ENCODE measurements at places on chromosomes 1 and 21.

GRCh38 chr1:207649865-207650580 is 5.1 kb downstream of the CR1L start:
- no peak for DNase-seq

DNA sequence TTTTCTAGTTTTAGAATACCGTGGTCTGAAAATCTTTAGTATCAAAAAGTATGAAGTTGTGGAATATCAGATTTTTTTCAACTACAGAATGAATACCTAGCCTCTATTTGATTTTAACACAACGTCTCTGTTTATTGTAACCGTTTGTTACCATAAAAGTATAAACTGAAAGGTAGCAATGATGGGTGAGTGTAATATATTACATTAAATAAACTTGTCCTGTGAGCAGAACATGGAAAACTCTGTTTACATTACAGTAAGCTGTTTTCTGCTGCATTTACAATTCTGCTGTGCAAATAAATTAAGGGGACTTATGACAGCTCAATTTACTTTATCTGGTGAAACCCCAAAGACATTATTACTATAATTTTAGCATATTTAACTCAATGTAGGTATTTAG is 62.5 kb downstream of the CHRM3 start:
- DNase-seq = no peak

DNA sequence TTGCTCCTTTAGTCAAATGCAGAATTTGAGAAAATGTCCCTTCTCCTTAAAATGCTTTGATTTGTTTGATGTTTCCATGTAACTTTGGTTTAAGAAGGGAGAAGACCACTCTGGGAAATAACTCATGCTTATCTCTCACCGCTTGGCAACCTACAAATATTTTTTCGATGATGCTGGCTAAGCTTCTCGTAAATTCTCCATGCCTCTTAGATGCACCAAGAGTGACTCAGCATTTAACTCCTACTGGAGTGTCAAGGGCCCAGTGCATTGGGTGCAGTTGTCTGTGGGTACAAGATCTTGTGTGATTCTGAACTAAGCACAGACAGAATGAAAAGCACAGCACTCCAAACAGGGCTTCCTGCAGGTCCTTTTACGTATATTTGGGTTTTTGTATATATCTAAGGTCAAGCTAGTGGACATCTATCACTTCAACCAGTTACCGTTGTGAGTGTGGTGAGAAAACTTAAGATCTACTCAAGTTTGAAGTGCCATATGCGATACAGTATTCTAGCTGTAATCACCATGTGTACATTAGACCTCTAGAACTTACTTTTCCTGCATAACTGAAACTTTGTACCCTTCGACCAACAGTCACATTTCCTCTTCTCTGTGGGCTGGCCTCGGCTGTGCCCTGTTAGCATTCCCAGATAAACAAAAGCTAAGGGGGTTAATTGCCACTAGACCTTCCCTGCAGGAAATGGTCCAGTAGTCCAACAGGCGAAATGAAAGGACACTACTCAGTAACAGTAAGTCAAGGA is 55.8 kb downstream of the COL18A1 start:
- peak; percentile 24 for DNase-seq

- DNase-seq = peak; percentile 0
Observed at GRCh38 chr1:178818416-178818815, 52.5 kb downstream of the ANGPTL1 start.

DNA sequence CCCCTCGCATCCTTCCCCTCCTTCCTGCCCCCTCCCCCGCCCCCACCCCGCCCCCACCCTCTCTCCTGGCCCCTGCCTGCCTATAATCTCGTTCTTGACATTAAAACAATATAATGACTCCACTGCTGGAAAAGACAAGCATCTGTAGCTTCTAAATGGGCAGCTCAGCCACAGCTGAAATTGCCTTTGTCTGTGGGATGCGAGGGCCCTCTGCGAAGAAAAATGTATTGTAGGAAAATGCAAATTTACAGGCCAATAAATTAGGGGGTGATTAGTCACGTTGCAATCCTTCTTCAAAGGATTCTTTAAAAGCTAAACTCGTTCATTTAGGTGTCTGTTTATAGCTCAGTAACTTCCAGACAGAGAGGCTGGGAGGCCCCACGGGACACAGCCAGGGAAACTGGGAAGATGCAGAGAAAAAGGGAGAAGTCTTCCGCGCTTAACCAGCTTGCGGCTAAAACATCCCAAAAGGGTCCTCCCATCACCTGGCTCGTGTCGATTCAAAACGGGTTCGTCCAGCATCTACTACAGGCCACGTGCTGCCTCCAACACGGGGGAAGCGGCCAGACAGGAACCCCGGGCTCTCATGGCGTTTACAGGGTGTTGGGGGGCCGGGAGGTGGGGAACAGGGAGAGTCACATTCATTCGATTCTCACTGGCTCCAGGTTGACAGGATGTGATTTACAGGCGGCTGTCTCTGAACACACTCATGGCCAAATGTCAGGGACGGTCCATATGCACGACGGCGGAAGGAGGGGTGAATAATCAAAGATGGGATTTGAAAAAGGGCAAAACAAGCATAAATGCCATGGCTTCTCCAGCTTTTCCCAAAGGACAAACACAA is 100.5 kb upstream of the ZBTB40 start:
- no peak for DNase-seq

DNA sequence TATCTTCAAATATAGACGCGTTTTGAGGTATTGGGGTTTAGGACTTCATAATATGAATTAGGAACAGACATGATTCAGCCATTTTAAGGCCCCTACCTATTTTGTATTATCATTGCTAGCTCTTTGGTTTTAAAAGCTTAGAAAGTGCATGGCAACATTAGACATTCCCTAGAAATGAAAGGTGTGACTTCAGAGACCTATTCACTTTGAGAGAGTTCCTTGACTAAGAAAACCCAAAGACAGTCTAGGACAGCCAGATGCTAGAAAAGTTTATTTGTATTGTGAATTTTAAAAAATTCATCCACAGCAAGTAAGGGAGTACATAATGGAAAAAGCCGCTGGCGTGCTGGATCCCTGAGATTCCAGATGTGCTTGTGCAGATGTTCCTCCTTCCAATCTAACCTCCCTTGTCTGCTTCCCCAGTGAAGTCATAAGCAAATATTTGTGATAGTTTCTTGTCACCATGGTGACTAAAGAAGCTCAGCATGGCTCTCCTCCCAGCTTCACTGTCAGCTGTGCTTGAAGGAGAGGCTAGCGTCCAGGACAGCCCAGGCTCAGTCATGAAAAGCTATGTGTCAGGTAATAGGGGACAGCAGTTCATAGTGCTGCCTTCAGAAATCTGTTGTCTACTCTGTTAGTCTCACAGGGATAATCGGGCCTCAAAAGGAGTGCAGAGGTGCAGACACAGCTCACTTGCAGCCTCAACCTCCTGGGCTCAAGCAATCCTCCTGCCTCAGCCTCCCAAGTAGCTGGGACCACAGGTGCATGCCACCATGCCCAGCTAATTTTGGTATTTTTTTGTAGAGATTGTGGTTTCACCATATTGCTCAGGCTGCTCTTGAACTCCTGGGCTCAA is 34.8 kb downstream of the KPNA6 start:
- DNase-seq = peak; percentile 62

DNA sequence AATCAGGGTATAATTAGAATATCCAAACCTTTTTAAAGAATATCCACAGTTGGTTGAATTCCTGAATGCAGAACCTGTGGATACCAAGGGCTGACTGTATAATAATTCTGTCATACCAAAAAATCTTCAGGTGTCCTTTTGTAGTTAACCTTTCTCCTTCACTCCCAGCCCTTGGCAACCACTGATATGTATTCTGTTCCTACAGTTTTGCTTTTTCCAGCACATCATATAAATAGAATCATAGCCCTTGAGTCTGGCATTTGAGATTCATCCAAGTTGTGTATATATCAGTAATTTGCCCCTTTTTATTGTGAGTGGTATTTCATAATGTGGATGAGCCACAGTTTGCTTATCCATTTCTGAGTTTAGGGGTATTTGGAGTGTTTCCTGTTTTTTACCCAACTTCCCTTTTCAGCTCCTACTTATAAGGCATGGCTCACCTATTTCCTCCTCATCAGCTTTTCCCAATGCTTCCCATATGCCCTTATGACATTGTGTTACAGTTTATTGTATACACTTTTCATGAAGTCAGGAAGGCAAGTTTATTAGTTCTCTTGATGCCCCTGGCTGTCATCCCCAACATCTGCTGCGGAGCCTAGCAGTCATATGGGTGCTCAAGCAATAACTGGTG is 35.0 kb upstream of the AGO1 start:
- DNase-seq = no peak

- no peak for DNase-seq
Observed at GRCh38 chr1:39332828-39333227, 128.3 kb downstream of the MACF1 start.

DNA sequence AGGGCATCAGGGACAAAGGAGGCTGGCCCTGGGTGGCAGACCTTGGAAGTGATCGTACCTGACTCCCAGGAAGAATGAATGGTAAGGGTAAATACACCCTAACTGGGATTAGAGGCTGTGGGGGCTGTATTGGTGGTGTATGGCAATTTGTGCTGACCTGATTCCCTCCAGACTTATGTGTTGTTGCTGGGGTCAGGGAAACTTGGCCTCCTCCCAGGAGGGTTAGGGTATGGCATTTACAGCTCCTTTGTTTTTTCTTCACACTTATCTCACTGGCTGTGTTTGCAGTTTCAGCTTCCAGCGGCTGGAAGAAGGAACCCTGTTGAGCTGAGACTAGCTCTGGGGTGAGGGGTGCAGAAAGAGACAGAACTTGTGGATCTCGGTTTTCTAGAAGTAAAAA is 8.2 kb downstream of the VANGL1 start:
- no peak for DNase-seq

Data from AG09319 (cell line).